CD4-positive, alpha-beta T cell treated with Interleukin-6 for 4 hours (primary cell): ENCODE measurements at places on chromosomes 3 and 15.

DNA sequence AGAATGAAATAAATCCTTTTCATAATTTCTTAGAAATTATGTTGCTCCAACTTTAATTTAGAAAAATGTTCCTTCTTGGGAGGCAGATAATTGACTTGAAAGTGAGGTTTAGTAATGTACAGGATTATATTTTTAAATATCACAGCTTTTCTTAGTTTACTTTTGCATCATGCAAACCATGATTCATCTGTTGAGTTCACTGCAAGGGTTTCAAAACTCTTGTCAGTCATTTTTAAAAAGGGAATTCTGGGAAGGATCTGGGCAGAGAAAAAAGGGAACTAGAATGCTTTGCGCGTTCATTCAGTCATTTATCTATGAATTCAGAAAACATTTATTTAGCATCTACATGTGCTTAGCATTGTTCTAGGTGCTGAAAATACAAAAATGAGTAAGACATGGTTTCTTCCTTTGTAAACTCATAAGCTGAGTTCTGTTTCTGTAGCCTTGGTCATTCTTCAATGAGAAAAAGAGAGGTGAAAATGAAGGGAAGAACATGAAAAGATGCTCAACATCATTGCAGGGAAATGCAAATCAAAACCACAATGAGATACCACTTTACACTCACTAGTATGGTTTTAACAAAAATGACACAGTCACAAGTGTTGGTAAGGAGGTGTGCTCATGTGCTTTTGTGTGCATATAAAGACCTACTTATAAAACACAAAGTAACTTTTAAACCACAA lies 209.1 kb downstream of the NR1D2 start:
- DNase-seq = no peak

- no peak for DNase-seq
These were observed 219.2 kb upstream of the GOLGA6L4 start for GRCh38 chr15:84016371-84016770.

- no peak for DNase-seq
These were observed 11.3 kb downstream of the RYR3 start for GRCh38 chr15:33322091-33322490.

- DNase-seq = no peak
These were observed 19.0 kb upstream of the CCR2 start for GRCh38 chr3:46334741-46335478.

- DNase-seq = no peak
These were observed 13.3 kb upstream of the THUMPD3 start for GRCh38 chr3:9349321-9350117.

GRCh38 chr15:41940441-41940857 lies 31.9 kb downstream of the EHD4 start:
- DNase-seq = peak; percentile 60

- no peak for DNase-seq
These were observed 483 bp downstream of the EHD4 start for GRCh38 chr15:41971895-41972252.

- DNase-seq = no peak
These were observed 117.7 kb downstream of the CHCHD4 start for GRCh38 chr3:14007006-14007405.

- DNase-seq = no peak
These were observed 102.8 kb upstream of the NMNAT3 start for GRCh38 chr3:139780593-139780992.

GRCh38 chr15:83014205-83014653 lies 2.8 kb upstream of the C15orf40 start:
- DNase-seq = no peak

DNA sequence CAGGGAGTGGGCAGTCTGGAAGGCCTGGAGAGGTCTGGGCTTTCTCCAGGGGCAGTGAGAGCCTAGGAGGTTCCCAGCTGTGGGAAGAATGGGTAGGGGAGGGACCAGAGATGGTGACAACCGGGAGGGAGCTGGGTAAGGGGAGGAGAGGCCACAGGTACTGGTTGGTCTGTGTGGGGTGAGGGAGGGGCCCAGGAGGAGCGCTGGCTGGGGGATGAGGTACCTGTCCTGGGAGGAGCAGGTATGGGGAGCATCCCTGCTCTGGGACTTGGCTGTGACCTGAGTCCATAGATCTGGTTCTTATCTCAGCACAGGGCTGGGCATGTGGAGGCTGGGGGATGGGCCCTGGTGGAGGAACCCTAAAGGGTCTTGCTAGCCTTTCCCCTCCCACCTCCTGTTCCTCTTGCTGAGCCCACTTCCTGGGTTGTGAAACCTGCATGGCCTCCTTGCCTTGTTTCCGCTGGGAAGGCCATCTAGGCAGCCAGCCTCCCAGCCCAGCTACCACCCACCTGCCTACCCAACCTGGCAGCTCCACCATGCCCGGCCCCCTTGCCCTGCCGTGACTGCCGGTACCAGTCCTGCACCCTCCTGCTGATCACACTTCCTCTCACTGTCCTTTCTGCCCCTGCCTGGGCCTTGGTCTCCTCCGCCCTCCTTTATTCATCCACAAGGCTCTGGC lies 11.0 kb downstream of the PRKCD start:
- DNase-seq = no peak

DNA sequence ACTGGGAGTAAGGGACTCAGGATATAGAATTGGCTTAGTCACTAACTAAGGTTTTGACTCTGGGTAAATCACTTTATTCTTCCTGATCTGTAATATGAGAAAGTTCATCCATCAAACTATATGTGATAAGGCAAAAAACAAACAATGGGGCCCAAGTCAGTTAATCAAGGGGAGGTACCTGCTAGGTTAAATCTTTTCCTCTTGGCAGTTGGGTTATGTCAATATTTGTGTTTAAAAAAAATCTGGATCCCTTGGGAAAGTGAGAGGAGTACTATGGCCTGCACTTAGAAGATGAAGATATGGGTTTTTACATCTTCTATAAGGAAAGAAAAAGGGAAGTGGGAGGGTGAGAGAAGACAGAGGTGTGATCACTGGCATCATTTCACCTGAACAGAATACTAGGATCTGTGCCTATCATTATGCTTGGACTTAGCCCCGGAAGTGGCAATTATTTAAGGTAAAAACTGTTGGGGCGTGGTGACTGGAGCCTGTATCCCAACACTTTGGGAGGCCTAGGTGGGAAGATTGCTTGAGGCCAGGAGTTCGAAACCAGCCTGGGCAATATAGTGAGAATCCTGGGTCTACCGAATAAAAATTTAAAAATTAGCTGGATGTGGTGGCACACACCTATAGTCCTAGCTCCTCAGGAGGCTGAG lies 2.8 kb upstream of the SLC28A2 start:
- DNase-seq = no peak

DNA sequence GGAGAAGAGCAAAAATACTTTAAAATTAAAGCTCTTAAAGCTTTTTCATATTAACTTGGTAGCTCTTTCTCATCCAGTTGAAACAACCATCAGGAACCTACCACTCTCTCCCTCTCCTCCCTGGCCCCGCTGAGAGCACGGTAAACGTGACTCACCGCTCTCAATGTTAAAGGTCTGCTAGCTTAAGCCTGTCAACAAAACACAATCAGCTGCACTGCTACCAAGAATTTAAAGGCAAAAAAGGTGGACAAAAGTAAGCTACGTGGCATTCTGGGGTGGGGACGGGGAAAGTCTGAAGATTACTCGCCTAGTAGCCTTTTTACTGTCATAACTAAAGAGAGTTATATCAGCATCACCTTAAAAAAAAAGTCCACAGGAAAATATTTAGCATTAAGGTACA lies 8.4 kb upstream of the GP5 start:
- no peak for DNase-seq

DNA sequence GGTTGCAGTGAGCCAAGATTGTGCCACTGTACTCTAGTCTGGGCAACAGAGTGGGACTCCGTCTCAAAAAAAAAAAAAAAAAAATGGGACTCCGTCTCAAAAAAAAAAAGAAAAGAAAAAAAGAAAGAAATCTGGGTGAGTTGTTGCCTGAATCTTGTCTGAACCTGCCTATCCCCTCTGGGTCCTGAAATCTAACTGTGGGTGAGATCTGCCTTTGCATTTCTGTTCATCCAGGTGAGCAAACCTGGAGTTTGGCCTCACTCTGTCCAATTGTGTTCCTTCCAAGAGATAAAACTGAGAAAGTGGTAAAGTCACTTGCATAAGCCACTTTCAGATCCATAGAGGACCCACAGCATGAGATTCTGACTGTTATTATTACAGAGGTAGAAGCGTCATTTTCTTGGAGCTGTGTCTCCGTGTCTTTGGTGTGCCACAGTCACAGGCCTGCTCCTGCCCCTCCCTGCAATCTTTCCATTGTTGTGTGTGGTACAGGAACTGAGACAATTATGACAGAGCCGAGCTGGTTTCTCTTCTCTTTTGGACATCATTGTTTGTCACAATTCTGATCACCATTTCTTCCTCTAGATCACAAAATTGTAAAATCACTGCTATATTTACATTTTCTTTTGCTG lies 235.9 kb downstream of the LPP start:
- DNase-seq = no peak

DNA sequence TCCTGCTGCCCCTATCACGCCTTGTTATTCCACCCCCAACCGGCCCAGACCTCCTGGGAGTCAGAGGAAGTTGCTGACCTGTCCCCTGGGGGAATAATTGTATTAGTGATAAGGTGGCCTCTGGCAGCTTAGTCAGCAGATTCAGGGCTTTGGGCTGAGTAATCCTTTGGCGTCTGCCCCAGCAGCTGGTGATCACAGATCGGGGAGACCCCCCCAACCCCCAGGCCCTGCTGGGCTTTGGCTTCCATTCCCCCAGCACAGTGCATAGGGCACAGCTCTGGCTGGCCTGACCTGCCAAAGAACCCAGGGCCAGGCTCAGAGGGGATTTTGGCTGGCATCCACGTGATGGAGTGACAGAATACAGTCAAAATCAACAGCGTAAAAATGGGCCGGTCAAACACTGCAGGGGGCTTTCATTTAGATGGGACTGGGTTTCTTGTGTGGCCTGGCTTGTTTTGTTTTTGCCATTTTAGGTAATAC lies 3.9 kb upstream of the NR2E3 start:
- no peak for DNase-seq

DNA sequence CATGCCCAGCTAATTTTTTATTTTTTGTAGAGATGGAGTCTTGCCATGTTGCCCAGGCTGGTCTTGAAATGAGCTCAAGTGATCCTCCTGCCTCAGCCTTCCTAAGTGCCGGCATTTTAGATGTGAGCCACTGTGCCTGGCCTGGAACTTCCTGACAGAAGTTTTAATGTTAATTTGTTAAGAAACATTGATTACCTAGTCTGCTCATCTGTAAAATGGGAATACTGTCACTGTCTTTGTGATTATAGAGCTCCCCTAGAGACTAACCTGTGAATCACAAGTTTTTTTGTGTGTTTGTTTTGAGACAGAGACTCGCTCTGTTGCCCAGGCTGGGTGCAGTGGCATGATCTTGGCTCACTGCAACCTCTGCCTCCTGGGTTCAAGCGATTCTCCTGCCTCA lies 4.3 kb upstream of the EIF3J start:
- no peak for DNase-seq

DNA sequence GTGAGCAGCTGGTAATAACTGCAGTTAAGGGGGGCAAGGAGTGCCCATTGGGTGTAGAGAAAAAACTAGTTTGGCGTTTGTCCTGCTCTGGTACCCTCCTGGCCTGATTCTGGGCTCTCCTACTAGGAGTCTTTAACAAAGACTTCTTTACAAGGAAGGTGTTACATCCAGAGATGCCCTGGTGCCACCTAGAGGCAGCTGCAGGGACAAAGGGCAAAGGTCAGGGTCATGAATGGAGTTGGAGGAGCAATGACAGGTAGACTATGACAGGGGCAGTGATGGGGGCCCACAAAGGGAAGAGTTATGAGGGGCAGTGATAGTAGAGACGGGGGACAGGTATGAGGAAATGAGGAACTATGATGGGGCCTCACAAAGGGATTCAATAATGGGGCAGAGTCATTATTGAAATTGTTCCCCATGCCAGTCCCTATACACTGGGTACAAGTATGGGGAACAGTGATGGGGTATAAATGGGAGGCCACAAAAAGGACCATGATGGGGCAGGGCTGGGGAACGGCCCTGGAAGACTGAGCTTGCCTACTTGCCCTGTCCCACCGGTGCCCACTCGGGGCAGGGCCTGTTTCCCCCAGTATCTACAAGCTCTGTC lies 7.9 kb downstream of the CCDC71 start:
- DNase-seq = peak; percentile 74

DNA sequence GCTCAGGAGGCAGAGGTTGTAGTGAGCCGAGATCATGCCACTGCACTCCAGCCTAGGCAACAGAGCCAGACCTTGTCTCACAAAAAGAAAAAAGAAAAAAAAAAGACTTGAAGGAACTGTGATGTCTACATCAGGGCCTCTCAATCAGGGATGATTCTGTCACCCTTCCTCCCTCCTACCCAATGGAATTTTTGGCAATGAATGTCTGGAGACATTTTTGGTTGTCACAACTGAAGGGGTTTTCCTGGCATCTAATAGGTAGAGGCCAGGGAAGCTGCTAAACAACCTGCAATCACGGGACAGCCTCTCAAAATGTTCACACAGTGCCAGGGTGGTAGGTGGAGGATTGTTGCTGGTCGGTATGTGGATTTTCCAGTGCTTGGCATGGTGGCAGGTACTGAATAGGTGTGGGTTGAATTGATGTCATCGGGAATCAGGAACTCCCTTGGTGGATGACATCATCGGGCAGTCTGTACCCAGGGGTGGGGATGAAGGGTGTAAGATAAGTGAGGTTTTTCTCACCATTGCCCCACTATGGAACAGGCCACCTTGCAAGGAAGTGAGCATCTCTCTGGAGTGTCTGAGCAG lies 71.3 kb downstream of the MESD start:
- DNase-seq = no peak

- no peak for DNase-seq
These were observed 78.4 kb downstream of the PLSCR2 start for GRCh38 chr3:146390957-146391356.

- DNase-seq = no peak
These were observed 356.0 kb downstream of the SHQ1 start for GRCh38 chr3:72492240-72492639.

DNA sequence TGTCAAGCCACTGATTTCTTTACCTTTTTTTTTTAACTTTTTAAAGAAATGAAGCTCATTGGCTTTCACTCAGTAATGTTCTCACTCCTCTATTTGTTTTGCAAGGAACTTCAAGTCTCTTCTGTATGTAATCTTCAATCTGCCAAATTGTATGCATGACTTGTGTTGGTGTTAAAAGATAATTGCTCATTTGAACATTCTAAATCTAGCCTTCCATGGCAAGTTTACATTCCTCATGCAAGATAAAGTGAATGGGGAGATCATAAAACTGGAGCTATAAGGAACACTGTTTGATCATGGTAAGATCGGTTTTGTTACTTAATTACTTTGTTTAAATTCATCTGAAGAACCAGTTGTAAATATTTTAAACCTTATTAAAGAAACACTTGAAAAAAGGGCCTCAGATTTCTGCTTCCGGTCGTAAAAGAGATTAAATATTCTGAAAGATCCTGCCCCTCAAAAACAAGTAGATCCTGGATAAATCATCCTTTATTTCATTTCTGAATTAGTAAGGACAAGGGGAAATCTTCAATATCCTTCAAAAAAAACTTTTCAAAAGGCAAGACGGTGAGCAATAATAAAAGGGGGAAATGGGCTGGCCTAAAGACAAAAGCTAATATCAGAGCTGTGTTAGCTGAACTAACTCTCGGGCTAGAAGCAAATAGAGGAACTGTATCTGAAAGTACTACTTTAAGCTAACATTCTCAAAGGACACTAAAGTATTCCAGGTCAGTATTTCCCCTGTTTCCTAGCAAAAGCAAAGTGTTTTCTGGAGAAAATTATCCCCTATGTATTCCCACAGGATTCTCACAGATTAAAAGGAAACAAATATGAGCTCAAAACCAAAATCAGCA lies 107.0 kb upstream of the ATP11B start:
- no peak for DNase-seq

GRCh38 chr15:94844538-94845389 lies 613.4 kb downstream of the MCTP2 start:
- no peak for DNase-seq
